Cerebellar nuclear complex (tissue), 1 donor: ENCODE measurements at places on chromosomes 4 and X.

DNA sequence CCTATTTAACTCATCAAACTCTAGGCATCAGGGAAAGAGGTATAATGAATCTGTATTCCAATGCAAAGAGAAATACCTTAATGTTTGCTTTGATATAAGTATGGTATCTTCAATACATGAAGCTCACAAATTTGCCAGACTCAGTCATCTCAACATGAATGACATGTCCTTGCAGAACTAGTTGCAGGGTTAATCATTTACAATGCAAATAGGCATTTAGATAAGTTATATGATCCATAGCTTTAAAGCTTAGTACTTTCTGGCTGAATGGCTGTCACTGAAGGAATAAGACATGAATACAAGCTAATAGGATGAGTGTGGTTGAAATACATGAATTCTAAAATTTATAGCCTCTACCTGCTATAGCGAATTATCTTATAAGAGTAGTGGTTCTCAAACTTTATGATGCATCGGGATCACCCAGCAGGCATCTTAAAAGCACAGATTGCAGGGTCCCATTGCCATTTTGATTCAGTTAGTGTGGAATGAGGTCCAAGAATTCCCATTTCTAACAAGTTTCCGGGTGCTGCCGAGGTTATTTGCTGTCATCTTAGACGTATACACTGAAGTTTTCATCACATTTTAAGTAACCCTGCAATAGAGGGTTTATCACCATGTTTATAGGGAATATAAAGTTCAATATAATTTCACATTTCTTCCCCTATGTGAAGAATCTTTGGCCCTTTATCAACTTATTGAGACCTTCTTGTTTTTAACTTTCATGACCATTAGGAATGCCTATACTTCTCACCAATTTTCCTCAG is 439.2 kb downstream of the ARHGAP24 start:
- DNase-seq = no peak

- DNase-seq = no peak
Observed at GRCh38 chr4:157896726-157897125, 276.1 kb downstream of the GASK1B start.

- DNase-seq = no peak
Observed at GRCh38 chr4:82784681-82785610, 13.7 kb downstream of the SCD5 start.

- no peak for DNase-seq
Observed at GRCh38 chr4:8383016-8383415, 57.5 kb downstream of the ACOX3 start.

- DNase-seq = no peak
Observed at GRCh38 chr4:92265021-92265420, 38.7 kb upstream of the GRID2 start.

DNA sequence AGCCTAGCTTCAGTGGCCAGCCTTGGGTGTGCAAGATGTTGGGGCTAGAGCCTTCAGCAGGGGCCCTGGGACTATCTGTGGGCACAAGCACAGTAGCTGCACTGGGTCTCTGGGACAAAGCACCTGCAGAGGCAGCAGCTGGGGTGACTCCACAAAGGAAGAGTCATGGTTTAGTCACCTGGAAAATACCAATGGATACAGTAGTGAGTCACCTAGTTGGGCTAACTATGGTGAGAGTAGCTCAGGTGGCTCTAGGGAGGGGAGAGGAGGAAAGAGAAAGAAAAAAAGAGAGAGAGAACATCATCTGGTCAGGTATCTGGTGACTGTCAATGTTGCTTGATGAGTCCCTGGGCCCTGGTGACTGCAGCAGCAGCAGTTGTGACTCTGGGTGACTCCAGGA is 72.9 kb upstream of the SPIN4 start:
- DNase-seq = no peak

DNA sequence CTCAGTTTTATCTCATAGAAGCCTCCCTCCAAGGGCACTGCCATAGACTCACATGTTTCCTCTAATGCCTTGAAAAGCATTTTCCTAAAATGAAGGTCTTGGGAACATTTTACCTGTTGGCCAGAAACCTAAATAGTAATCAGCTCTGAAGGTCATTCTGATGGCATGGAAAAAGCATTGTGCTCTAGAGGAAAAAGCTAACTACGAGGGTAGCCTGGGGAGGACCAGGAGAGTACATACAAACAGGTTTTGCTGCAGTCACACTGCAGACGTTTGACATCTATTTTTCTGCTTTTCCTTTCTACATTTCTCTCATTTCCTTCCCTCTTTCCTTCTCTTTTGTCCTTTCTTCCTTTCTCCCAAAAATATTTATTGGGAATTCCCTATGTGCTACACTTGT is 103.3 kb upstream of the SORBS2 start:
- no peak for DNase-seq

DNA sequence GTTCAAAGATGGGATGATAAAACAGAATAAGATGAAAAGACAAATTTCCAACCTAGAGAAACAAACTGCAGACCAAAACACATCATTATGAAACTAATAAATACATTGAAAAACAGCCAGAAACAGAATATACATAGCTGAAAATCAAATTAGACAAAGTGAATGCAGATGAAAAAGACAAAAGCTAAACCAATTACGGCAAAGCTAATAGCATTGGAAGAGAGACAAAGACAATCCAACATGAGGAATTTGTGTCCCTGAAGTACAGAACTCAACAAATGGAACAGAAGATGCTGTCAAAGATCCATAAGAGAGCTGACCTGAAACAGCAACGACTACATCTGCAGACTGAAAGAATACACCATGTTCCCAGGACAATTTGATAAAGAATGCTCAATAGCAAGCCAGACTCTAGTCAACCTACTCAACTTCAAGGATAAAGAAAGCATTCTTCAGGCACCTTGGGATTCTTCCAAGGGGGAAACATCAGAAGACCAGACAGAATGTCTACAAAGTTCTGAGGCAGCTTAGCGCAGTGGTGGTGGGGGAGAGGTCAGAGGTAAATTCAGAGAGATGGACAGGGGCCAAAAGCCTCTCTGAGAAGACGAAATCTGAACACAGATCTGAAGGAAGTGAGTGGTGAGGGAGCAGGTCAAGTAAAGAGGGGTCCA is 27.4 kb upstream of the IRAK1 start:
- no peak for DNase-seq

DNA sequence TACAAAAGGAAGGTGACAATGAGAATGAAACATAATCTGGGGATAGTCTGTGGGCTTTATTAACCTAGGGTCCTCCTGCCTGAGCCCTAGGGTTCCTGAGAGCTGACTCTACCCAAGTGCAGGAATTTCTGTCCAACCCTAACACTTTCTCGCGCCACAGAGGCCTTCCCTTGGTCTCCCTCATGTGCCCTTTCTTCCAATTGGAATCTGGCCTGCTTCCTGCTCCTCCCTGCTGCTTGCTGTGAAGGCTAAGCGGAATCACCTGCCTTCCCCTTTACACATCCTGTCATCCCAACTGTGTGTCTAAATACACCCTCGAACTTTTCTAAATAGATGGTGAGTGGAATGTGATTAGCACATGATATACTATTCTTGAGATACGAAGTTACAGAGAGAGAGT is 5.9 kb downstream of the MAGEA11 start:
- no peak for DNase-seq

DNA sequence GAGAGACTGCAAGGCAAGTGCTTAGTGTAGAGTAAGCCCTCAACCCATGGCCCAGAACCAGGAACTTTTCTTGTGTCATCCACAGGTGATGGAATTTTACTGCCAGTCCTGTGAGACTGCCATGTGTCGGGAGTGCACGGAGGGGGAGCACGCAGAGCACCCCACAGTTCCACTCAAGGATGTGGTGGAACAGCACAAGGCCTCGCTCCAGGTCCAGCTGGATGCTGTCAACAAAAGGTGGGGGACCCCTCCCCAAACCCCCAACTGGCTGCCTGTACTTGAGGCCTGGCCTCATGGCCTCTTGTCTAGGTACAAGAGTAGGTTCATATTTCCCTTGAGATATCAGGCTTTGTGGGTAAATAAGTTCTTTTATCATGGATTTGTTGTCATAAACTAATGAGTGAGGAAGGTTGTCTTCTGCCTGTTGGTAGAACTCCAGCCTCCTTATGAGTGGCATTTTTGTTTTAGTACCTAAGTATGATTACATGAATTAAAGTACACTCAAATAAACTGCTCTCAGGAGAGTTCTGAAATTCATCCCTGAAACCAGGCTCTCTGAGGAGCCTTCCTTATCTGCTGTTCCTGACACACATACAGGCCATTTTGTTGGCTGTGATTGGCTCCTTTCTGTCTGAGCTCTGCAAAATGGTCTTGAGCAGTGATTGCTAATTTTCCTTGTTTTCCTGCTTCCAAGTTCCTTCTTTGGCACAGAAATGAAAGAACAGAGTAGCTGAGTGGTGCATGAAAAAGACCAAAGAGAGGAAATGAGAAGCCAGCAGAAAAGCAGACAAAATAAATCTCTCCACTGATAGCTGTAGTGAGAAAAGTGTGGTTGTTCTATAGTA is 51.4 kb upstream of the MND1 start:
- DNase-seq = no peak

GRCh38 chrX:18354369-18355223 is at the start of gene SCML2:
Gene SCML2 (minus strand): TSS chrX:18354688. CDS start chrX:18334071, 20,617 bp downstream.
- no peak for DNase-seq

- no peak for DNase-seq
Observed at GRCh38 chr4:79399076-79399475, 9.0 kb downstream of the GK2 start.

DNA sequence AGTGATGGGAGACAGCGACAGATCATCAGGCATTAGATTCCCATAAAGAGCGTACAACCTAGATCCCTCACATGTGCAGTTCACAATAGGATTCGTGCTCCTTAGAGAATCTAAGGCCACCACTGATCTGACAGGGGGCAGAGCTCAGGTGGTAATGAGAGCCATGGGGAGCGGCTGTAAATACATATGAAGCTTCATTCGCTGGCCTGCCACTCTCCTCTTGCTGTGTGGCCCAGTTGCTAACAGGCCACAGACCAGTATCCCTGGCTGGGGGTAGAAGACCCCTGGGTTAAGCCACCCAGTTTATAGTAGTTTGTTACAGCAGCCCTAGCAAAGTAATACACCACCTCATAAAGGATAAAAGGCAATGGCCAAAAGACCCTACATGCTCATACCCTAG is 30.3 kb downstream of the APBB2 start:
- DNase-seq = no peak

DNA sequence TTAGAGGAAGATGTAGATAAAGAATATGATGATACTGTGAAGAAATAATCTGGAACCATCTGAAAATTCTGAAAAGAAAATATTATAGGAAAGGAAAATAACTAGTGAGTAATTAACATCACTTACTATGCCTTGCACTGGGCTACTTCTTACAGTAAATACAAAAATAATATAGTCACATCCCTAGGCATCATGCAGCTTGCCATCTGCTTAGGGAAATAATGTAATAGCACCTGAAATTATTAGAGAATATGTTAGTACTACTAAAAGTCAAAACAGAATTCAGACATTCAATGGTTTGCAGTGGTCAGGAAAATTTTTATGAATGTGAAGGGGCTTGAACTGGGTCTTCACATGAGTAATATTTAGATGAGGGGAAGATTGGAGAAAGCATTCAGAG is 272.2 kb upstream of the EMCN start:
- peak; percentile 9 for DNase-seq

- DNase-seq = no peak
Observed at GRCh38 chr4:105386012-105386411, 87.8 kb downstream of the PPA2 start.

DNA sequence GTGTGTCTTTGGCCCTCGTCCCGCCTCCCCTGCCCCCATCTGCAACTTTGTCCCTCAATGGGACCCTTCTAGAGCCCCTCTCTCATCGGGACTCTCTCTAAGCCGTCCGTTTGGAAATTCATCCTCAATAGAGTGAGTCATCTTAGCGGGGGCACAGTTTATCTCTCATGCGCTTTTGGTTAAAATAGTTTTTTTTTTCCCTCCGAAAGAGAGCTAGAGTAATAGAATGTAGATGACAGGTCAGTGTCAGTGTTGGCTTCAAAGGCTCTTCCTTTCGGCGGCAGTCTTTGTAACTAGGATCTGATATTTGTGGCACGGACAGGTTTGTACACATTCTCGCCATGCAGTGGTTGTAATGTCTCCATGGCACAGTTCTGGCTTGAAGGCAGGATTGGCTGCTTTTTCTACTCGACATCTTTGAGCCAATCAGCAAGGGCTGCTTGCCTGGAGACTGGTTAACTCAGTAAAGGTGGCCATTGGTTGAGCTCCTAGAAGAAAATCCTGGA is 989 bp downstream of the N4BP2 start:
- DNase-seq = peak; percentile 89

DNA sequence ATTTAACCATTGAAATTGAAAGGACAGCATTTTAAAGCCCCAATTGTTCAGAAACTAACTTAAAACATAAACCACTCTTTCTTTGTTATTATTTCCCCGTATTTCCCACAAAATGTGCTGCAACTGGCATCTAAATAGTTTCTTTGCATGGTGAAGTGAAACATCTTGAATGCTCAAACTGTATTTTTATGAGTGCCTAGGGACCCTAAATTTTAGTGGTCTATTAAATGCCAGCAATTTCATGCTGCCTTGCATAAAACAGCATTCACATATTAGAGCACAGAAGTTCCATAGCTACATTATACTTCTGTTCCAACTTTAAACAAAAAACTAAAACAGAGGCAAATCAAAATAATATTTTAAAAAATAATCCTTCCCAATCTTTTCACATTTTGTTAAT is 5.4 kb downstream of the RAB28 start:
- DNase-seq = no peak

- DNase-seq = no peak
Observed at GRCh38 chr4:78267790-78268189, 210.7 kb downstream of the FRAS1 start.

DNA sequence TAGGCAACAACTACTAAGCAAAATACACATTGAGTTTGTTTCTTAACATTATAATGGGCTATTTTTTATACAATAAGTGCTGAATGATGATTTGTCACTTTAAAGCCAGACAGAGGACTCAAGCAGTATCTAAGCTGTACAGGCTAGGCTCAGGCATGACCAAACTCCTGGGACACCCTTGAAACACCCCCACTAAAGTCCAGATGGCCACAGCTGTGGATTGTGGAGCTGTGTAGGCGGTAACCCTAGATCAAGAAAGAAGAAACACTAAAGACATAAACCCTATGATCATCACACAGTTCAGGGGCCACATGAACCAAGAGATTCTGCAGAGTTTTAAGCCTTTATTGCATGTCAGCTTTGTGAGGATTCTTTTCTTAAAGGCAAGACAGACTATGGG is 25.1 kb downstream of the TAB3 start:
- no peak for DNase-seq

DNA sequence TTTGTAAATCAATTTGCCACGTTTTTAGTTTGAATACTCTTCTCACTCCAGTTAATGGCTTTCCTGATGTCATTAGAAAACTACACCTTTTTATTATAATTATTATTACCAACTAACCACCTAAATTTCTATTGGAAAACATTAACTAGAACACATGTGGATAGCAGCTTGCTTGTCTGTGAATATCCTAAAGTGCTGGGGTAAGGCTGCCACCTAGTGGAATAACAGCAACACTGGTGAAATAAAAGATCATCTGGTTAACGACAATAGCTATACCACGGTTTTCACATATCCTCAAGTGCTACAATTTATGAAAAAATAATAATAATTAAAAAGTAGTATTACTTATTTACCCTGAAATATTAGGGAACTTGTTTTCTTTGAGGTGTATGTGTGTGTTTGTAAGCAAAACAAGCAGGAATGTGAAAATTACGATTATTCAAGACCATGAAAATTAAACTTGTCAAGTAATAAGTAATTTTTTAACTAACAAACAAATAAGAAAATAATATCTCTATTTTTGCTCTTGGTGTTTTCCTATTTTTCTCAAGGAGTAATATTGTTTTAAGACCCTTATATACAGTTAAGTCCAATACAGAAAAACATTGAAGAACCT is 130.1 kb upstream of the TECRL start:
- no peak for DNase-seq
